ENCODE measurements at places on chromosomes 13 and 19. TPM values are rescaled to one million over a fixed set of nuclear protein-coding genes. Genes with fewer than 3 reads are reported as not detected.

GRCh38 chr19:40144947-40145748 lies 46.1 kb upstream of the MAP3K10 start:
- no peak for DNase-seq

GRCh38 chr13:27592865-27593264 lies 27.5 kb downstream of the LNX2 start:
- no peak for DNase-seq

GRCh38 chr19:55085923-55086715 lies 10.4 kb downstream of the EPS8L1 start:
- DNase-seq = no peak

DNA sequence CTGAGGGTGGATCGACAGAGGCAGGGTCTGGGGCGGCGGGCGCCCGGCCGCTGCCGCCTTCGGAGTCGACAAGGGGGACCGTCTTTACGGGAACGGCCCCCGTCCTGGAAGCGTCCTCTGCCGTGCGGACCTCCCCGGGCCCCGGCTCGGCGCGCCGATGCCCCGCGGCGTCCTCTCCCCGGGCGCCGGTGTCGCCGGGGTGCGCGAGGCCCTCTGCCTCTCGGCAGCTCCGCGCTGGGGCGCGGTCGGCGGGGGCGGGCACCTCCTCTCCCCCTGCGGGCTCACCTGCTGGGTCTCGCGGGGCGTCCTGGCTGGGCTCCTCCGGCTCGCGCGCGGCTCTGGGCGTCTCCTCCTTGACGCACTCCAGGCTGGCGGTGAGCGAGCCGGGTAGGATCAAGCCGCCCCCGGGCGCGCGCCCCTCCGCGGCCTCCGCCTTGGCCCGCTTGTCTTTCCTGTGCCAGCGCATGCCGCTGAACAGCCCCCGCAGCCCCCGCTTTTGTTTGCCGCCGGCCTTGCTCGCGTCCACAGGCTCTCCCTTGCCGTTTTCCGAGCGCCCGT lies 1.5 kb downstream of the AMER2 start:
- DNase-seq = no peak

- no peak for DNase-seq
Measured at GRCh38 chr19:10228920-10229319, 2.2 kb downstream of the S1PR2 start.

DNA sequence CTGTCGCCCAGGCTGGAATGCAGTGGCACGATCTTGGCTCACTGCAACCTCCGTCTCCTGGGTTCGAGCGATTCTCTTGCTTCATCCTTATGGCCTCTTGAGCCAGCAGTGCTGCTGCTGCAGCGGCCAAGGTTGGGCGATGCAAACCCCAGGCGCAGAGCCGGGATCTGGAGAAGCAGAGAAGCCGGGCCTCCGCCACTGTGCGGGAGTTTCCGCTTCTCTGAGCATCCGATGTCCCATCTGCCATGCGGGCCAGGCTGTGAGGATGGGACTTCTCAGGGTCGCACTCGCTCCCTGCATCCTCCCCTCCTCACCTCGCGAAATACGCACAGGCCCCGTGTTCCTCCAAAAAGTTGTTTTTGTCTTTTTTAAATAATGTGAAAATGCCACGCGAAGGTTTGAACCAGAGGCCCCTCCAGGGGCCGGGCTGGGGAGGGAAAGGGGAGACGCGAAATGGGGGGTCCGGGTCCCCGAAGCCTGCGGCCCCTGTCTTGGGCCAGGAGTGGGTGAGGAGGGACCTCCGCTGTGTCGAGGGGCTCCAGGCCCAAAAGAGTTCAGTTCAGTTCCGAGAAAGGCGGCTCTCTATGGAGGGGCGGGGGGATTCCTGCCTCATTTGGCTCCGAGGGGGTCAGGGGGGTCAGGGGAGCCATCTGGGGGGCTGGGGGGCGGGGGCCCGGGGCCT lies 15.9 kb downstream of the CYTH2 start:
- DNase-seq = no peak

DNA sequence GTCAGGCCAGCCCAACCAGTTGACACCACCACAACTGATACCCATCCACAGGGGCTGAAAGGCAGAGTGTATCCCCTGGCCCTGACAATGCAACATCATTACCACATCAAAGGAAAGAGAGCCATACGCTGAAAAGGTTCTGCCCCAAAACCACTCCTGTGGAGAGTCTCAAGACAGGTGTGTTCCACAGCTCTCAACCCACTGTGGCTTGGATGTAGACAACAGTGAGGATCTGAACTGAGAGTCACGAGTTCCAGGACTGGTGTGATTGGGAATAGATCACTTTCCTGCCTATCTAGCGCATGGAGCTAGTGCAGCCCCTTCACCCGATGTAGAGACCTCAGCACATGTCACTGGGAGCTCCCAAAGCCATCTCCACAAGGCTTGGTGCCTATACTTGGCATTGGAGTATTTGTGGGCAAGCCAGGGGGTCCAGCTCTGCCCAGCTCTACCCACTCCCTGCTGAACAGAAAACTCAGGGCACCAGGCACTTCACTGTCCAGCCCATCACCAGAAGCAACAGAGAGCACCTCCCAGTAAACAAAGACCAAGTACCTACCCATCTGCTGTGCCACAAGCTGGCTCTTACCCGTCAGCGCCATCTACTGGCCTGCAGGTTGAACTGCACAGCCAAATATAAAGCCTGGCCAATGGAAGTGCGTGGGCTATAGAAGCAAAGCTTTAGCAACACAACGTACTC lies 579.5 kb downstream of the UQCRFS1 start:
- DNase-seq = peak; percentile 60

GRCh38 chr19:5707576-5708575 lies 12.1 kb downstream of the LONP1 start:
- DNase-seq = no peak

GRCh38 chr19:32372726-32373517 lies 27.5 kb downstream of the ZNF507 start:
- no peak for DNase-seq

DNA sequence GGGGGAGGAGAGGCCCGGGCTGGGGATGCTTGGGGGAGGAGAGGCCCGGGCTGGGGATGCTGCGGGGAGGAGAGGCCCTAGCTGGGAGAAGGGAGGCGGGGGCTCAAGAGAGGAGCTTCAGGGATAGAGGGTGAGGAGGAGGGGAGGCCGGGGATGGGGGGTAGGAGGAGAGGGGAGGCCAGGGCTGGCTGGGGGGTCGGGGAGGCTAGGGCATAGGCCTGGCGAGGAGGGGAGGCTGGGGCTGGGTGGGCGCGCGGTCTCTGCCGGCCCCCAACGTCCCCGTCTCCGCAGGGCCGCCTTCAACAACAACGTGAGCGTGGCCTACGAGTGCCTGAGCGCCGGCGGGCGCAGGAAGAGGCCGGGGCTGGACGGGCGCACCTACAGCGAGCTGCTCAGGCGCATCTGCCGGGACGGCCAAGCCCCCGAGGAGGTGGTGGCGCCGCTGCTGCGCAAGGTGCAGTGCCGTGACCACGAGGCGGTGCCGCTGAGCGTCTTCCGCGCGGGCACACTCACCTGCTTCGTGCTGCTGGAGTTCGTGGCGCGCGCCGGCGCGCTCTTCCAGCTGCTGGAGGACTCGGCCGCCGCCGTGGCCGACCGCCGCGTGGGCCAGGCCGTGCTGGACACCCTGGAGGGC lies 11.4 kb downstream of the TPGS1 start:
- DNase-seq = no peak

DNA sequence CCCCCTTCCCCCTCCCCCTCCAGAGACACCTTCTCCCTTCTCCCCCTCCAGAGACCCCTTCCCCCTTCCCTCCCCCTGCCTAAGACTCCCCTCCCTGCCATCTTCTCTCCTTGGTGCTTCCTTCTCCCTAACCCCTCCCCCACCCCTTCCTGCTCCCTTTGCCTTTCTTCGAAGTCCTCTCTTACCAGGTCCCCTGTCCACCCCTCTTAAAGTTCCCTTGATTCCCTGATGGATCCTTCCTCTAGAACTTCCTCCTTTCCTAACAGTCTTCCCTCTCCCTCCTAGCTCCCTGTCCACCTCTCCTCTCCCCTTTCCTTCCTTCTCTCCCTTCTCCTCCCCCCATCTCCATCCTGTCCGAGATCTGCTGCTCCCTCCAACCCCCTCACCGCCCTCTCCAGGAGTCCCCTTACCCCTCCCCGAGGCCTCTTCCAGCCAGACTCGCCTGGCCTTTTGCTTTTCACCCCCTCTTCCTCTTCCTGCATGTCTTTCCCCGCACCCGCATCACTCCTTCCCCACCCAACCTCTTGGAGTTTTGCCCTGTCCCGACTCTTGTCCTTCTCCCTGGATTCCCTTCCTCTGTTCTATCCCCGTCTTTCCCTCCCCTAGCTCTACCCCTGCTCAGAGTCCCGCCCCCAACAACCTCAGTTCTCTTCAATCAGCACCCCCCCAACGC lies 3.1 kb downstream of the TNFSF9 start:
- DNase-seq = no peak

DNA sequence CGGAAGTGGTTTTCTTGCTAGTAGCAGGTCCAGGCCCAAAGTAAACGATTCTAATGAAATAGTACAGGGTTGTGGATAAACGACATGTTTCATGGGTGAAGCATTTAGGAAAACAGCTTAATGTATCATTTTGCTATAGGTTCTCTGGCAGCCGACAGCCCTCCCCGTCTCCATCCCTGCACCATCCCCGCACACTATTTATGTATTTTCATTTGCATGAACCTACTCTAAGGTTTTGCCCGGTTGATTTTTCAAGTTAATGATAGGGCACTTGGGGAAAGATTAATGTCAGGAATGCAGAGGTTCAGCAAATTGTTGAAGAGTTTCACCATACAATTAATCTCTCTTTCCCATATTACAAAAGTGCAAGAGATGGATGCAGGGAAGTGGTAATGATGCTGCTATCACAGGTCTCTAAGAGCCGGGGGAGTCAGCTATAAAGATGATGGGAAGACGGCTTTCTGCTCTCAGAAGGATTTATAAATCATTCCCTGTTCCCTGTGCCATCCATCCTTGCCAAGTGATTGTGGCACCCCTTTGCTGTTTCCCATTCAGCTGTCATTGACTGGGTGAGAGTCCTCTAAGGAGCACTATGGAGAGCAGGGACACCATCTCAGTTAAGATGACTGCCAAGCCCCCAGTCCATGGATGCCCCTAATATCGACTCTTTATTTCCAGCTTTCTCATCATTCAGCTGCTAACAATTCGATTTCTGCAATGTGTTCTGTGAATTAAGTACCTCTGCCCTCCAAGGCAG lies 186.3 kb downstream of the IRS2 start:
- no peak for DNase-seq

DNA sequence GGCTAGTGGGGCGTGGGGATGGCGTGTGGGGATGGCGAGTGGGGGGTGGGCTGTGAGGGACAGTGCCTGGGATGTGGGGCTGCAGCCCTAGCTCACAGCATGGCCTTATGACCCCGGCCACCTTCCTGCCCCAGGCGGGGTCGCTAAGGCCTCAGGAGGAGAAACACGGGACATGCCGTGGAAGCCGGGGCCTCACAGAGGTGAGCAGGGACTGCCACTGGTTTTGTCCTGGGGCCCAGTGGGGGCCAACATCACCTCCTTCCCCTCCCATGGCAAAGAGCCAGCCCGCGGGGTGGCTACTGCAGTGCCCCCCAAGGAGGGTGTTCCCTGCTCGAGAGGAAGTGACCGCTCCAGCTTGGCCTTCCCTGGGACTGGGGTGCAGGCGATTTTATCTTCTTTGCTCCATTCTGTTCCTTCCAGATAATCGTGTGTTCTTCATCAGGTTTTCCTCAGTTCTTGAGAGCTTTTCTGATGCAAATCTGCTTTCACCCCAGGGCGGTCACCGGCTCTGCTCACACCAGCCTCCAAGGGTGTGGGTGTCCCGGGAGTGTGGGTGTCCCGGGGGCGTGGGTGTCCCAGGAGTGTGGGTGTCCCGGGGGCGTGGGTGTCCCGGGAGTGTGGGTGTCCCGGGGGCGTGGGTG lies 1.2 kb downstream of the F7 start:
- DNase-seq = no peak

- DNase-seq = no peak
Measured at GRCh38 chr19:40683437-40683836, 7.0 kb downstream of the NUMBL start.

- no peak for DNase-seq
Measured at GRCh38 chr13:73465617-73465971, 406.8 kb downstream of the KLF5 start.

- DNase-seq = peak; percentile 44
Measured at GRCh38 chr19:19224852-19225494, 13.2 kb downstream of the NCAN start.

TEX26 gene
- 0.26 TPM for total RNA-seq

CYP2A6 gene
- 1.9 TPM for total RNA-seq

PLIN5 gene
- total RNA-seq = 13.6 TPM

ZNF724 gene
- 2.5 TPM for total RNA-seq

PGLYRP1 gene
- not detected for total RNA-seq

OR4F17 gene
- not detected for total RNA-seq

KCTD12 gene
- 77.3 TPM for total RNA-seq

ZNF480 gene
- total RNA-seq = 15.5 TPM

ZNF723 gene
- not detected for total RNA-seq

CADM4 gene
- 20.6 TPM for total RNA-seq

GTF2F2 gene
- total RNA-seq = 14.1 TPM

METTL21C gene
- 0.52 TPM for total RNA-seq

DLEU7 gene
- total RNA-seq = 0.60 TPM

Data from mucosa of gallbladder (tissue), 1 donor.